ENCODE measurements at places on chromosomes 5 and 9.

DNA sequence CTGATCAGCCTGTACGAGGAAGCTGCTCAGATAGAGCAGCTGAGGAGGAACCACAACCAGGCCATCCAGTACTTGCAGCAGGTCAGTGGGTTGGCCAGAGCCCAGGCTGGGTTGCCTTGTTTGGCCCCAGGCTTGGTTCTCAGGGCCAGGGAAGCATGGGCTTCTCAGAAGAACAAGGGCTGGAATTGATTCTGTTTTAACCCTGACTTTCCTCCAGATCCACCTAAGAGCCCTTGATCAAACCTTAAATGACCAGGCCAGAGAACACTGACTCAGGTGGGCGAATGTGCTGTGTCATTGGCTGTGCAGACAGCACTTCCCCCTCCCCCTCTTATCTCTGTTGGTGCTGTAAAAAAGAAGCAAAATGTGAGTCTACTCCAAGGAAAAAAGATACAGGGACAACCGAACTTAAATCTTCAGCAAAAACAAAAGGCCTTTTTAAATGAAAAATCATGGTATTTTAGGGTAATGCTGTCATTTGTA lies 28.1 kb downstream of the TTC23L start:
- no peak for DNase-seq

- no peak for DNase-seq
Observed at GRCh38 chr9:20280330-20280729, 342.0 kb downstream of the MLLT3 start.

GRCh38 chr9:123268199-123268464 lies 254 bp downstream of the STRBP start:
- no peak for DNase-seq

DNA sequence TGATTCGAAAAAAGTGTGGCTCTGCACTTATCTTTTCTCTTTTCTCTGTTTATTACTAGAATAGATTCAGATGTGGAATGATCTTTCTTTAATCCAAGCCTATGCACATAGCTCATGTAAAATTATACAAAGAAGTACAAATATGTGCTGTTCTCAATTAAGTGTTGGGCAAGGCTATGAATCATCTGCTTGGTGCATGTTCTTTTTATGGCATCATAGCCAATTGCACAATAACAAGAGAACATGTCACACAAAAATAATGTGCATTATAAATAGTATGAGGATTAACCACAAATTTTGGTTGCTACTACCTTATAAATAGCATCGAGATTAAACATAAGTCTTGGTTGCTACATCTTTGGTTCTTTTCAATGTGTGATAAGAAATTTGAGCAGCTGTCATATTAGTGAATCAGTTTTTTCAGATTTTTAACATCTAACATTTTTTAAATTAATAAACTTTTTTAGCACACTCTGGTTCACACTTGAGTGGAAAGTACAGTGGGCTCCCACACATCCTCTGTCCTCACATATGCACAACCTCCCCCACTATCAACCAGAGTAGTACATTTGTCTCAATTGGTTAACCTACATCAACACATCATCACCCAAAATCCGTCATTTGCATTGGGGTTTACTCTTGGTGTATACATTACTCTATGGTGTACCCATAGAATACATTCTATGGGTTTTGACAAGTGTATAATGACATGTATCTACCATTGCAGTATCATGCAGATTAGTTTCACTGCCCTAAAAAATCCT lies 6.8 kb upstream of the RECK start:
- no peak for DNase-seq

DNA sequence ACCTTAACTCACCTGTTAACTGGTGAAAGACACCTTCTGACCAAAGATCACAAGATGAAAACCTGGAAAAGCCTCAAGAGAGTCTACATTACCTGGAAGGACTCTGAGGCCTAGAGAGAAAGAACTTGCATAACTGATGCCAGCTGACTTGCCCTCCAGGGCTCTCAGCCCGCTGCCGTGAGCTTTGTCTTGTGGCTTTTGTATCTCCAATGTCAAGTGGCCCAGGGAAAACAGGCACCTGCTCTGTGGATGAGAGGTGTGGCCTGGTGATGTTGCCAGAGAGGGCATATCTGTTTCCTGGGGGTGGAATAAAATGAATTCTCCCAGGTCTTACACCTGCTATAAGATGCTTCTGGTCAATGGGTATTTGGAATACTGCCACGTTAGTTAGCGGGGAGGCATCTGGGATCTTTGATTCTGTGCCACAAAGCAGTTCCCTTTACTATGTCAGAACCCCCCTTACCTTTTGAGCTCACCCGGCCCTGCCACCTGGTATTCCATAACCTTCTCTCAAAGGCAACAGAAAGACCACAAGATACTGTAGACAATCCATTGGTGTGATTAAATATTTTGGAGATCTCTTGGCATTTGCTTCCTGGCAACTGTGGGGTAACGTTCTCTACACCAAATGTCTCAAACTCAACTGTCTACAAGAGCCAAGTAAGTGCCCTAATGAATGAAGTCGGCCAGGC lies 54.9 kb upstream of the N4BP3 start:
- DNase-seq, result no peak

GRCh38 chr5:113330533-113331208 lies 104.1 kb downstream of the TSSK1B start:
- no peak for DNase-seq

- DNase-seq, result peak; percentile 23
Observed at GRCh38 chr9:37859043-37859442, 44.9 kb downstream of the SLC25A51 start.

DNA sequence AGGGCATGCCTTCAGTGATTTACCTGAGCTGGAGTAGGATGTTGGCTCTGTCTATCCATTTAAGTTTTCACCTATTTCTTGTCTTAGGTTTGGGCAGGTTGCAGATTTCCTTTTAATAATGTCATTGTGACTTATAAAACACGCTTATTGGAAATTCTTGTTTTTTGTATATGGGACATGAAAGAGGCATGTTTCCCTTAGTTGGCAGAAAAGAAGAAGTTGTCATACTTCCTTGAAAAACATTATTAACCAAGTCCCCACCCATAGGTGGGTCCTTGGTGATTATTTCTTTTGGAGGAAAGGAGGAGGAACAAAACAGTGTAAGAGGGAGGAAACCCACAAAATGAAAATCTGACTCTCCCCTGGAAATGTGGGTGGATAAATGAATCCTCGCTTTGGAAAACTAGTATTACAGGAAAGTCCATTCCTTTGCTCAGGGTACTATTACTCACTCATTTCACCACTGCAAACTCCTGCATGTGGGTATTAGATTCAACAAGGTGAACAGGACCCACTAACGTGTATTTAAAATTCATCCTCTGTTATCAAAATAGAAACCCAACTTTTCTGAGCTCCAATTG lies 9.3 kb downstream of the CER1 start:
- DNase-seq, result no peak

DNA sequence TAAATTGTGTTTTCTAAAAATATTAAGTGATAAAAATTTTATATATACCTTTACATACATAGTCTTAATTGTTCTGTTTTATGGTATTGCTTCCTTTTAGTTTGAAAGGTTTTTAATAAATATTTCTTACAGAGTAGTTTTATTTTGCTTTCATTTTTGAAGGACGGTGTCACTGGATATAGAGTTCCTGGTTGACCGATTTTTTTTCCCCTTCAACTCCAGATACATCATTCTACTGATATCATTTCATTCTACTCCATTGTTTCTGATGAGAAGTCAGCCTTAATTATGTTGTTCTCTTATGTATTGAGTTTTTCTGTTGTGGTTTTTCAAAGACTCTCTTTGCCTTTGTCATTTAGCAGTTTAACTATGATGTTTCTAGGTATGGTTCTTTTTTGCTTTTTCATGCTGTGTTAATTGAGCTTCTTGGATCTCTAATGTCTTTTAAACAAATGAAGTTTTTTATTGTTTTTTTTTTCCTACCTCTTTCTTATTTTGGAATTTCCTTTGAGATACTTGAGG lies 30.4 kb downstream of the MTREX start:
- DNase-seq, result no peak

GRCh38 chr9:38619556-38620447 lies 594 bp downstream of the ANKRD18A start:
- no peak for DNase-seq

- DNase-seq, result no peak
Observed at GRCh38 chr9:98954244-98954610, 10.5 kb downstream of the COL15A1 start.

- no peak for DNase-seq
Observed at GRCh38 chr9:91214086-91214485, 147.6 kb downstream of the AUH start.

GRCh38 chr9:16925426-16925825 lies 55.0 kb upstream of the BNC2 start:
- no peak for DNase-seq

DNA sequence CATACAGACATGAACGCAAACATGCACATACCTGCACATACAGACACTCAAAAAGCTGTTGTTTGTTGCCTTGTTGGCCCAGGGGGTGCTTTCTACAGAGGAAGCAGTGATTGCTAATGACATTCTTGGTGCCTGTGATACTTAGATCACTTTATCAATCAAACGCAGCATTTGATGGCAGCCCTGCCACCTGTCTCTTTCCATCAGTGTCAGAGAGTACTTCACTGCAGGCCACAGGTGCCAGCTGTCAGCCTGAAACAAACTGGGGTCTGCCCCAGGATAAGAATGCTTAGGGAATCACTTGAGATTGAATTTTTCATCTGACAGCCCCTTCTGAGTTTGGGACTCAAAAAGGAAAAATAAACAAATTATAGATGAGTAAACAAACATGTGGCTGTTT lies 388.9 kb upstream of the SGCD start:
- DNase-seq, result no peak

DNA sequence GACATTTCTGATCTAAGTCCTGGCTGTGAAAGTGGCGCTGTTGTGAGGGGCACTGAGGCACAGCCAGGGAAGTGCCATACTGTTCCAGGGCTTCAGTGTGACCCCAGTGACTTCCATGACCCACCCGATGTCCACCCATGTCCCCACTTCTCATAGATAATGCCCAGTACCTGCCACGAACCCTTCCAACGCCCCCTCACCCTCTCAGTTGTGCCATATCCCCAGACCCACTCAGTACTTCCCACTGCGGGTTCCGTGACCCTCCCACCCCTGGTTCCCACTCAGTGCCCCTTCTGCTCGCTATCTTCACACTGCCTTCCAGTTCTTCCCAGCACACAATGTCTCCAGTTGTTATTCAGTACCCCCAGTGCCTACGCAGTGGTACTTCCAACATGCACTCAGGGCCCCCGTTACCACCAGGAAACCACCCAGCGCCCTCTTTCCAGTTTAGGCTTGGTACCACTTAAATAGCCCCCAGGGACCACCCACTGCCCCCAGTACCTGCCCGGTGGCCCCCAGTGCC lies 30.7 kb upstream of the PSD2 start:
- no peak for DNase-seq

DNA sequence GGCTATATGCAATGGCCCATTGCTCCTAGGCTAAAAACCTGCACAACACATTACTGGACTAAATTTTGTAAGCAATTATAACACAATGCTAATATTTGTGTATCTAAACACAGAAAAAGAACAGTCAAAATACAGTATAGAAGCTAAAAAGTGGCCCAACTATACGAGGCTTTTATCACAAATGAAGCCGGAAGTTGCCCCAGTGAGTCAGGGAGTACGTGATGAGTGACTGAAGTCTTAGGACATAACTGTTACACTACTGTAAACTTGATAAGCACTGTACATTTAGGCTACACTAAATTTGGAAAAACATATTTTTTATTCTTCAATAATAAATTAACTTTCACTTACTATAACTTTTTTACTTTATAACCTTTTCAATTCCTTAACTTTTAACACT lies 105.2 kb upstream of the PRR16 start:
- no peak for DNase-seq

- no peak for DNase-seq
Observed at GRCh38 chr5:16806711-16807546, 129.2 kb downstream of the MYO10 start.

DNA sequence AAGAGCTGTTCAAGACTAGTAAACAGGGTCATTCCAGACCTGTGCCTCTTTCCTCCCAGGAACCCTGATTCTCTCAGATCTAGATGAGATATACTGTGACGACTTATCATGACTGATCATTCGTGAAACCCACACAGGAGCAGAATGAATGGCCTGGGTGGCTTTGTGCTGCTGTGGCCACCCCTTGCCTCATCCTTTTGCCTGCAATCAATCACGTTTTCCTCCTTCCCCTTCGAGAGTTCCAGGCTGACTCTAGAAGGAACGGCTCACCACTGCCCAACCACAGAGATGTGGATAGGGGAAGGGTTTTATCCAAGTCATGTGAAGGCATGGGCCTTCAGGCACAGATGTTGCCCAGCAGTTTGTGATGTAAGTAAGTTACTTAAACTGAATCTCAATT lies 5.8 kb downstream of the ANXA6 start:
- DNase-seq, result peak; percentile 97

DNA sequence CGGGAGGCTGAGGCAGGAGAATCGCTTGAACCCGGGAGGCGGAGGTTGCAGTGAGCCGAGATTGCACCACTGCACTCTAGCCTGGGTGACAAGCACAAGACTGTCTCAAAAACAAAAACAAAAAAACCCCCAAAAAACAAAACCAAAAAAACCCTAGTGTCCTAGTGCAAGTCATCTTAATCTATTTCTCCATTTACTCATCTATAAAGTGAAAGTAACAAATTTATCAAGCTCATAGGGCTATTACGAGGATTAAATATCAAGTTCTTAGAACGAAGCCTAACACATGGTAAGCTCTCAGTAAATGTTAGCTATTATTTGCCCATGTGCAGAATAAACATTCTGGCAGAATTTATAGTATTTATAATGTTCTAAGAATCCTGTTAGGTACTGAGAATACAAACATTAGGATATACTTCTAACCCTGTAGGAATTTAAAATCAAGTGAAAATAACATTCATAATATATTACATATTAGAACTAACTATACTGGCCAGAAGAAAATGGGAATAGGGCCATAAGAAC lies 45.0 kb downstream of the GOLPH3 start:
- no peak for DNase-seq

DNA sequence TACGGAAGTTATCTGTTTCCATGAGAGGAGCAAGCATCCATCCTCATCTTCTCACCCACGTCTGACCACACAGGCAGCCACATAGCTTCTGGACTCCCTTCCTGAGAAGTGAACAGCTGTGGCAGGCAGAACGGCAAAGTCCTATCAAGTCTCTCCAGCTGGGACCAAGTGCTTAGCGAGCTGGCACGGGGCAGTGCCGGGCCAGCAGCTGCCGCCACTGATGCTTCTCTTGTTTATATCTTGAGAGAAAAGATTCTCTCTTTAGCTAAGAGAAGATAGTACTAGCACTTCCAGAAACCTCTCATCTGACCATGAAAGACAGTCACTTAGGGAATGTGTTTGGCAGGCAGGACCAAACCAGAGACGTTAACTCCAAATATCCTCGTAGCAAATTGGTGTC lies 37.2 kb downstream of the PLAC8L1 start:
- DNase-seq, result no peak

DNA sequence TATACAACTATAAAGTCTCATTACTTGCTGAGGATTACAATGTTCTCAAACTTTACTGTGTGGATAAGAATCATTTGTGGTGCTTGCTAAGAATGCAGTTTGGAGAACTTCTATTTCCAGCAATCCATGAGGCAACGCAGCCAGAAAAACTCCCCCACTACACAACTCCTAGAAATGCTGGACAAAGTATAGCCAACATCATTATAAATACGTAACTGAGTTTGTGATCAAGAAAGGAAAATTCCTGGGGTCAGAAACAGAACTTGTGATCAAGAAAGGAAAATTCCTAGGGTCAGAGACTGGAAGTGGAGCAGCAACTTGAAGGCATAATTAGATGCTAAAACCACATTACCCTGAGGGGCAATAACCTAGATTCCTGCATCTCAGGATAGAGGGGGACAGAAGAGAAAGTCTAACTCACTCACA lies 81.1 kb downstream of the MAT2B start:
- DNase-seq, result no peak
